ENCODE measurements at places on chromosomes 1 and 21.

- DNase-seq = no peak
These were observed 81.6 kb upstream of the PPP2R5A start for GRCh38 chr1:212203630-212204029.

DNA sequence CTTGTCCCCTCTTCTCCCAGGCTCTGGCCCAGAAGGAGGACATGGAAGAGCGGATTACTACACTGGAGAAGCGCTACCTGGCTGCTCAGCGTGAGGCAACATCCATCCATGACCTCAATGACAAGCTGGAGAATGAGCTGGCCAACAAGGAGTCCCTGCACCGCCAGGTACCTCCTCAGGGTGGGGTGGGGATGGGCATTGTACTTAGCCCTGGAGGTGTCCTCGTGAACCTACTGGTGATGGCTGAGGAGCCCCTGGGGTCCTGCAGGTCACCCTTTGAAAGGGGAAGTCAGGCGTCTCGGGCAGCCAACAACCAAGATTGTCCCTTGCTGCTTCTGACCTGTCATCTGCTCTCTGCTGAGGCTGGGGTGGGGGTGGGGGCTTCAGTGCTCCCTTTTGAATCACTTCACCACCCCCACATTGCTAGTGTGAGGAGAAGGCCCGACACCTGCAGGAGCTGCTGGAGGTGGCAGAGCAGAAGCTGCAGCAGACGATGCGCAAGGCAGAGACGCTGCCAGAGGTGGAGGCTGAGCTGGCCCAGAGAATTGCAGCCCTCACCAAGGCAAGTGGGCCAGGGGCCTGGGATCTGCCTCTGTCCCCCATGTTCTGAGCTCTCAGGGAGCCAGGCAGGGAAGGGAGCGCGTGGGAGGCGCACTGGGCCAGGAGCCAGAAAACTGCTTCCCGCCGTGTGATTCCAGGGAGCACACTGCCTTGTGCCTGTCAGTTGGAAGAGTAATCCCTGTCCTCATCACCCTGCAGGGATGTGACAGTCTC lies 19.7 kb downstream of the PPFIA4 start:
- DNase-seq = no peak

- no peak for DNase-seq
These were observed 108.2 kb downstream of the DIRAS3 start for GRCh38 chr1:67942274-67942673.

GRCh38 chr1:238242181-238242580 lies 351.5 kb upstream of the ZP4 start:
- DNase-seq = no peak

GRCh38 chr1:7218210-7218832 lies 433.1 kb downstream of the CAMTA1 start:
- no peak for DNase-seq

DNA sequence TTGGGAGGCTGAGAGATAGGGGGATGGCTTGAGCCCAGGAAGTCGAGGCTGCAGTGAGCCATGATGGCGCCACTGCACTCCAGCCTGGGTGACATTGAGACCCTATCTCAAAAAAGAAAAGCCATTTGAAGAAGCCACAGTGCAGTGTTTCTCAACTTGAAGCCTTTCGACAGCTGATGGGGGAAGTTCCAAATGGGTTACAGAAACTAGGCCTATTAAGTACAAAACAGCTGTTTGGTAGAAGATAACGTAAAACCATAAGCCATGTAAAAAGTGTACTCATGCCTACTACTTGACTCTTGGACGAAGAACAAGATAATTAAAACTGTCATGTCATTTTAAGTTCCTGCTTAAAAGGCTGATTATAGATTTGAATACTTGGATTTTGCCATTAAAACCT lies 16.6 kb downstream of the COPA start:
- no peak for DNase-seq

DNA sequence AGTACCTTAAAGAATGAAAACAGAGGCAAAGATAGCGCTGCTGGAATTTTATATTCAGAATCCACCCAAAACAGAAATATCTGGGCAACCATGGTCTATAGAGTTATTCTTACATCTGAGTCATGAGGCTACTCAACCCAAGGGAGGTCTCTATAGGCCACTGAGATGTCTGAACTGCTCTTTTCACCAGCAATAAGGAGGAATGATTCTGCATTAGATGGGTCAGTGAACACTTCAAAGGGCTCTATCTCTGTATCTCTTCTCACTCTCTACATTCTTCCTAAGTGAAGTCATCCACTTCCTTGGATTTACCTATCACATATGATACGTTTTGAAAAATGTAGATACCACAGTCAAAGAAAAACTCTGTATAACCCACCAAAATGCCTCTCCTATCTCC lies 90.2 kb upstream of the NGF start:
- DNase-seq = no peak

GRCh38 chr1:210234329-210234757 lies 1.7 kb downstream of the SERTAD4 start:
- DNase-seq = no peak
